ENCODE measurements at places on chromosomes 11 and 22.

GRCh38 chr11:110251836-110252235, 44.6 kb downstream of the RDX start:
- no peak for DNase-seq

DNA sequence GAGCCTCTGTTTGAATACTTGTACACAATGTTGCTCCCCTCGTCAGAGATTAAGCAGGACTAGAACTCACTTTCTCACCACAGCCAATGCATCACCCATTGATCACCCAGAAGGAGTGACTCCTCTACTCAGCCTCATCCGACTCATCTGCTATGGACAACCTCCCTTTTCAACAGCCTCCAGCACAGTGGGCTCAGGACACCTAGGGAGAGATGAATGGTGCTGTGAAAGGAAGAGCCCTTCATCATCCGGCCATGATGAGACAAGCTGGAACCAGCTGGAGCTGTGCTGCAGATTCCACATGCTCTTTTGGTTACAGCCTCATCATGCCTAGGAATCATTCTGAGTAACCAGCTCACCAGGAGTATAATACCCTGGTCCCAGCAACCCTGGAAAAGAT, 15.5 kb downstream of the C11orf91 start:
- no peak for DNase-seq

DNA sequence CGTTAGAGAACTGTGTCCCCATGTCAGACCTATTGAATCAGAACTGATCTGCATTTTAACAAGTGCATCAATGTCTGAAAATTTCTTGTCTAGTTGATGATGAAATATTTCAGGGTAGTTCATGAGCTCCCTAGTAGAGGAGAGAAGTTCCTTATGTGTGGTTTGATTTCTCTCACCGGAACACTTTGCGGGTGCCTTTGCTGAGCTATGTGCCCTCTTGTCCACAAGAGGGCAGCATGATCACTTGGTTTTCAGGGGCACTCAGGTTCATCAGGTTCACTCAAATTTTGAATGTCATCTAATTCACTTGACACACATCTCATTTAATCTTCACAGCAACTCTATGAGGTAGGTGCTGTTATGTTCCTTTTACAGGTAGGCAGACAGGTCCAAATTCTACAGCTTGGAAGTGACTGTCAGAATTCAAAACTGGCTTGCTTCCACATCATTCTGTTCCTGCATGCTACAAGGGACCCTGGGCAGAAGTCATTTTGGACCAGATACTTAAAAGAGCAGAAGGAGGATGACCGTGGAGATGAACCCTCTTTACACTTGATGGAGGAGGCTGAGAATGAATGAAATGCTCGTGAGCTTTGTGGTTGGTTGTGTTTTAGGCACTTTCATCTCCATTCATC, 55.6 kb downstream of the P4HA3 start:
- DNase-seq: no peak

- DNase-seq: no peak
These were observed 78.0 kb downstream of the DHCR7 start for GRCh38 chr11:71370020-71370747.

- DNase-seq: no peak
These were observed 23.6 kb upstream of the MUC5B start for GRCh38 chr11:1199241-1199750.

- no peak for DNase-seq
These were observed 12.6 kb downstream of the PPARA start for GRCh38 chr22:46162771-46163556.

- no peak for DNase-seq
These were observed 43.2 kb upstream of the CHKA start for GRCh38 chr11:68164437-68164836.

DNA sequence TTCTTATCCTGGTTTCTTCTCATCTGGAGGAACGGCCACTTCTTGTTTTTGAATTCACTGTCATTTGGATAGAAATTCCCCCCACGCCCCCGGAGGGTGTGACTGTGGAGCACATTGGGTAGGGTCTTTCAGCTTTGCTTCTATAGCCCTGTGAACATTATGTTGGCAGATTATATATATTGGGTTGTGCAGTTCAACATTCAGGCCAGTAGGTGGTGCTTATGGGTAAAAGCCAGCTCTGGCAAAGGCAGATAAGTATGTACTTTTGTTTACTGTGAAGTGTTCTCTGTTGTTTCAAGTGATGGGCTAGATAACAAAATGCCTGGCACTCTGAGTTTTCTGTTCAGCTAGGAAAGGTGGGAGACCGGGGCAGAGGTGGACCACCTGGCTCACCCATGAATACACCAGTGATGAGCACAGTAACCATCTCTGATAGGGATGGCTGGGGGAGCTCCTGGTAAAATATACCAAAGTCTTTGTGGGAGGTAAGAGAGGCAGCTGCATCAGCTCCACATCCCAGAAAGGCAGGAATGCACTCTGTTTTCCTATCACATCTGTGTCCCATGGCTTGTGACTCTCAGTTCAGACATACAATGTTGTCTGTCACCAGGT, 1348.2 kb upstream of the RAG2 start:
- no peak for DNase-seq

- no peak for DNase-seq
These were observed 311.6 kb downstream of the MIAT start for GRCh38 chr22:26968859-26969523.

GRCh38 chr22:20176421-20177085, 25.7 kb upstream of the CCDC188 start:
- DNase-seq: no peak

DNA sequence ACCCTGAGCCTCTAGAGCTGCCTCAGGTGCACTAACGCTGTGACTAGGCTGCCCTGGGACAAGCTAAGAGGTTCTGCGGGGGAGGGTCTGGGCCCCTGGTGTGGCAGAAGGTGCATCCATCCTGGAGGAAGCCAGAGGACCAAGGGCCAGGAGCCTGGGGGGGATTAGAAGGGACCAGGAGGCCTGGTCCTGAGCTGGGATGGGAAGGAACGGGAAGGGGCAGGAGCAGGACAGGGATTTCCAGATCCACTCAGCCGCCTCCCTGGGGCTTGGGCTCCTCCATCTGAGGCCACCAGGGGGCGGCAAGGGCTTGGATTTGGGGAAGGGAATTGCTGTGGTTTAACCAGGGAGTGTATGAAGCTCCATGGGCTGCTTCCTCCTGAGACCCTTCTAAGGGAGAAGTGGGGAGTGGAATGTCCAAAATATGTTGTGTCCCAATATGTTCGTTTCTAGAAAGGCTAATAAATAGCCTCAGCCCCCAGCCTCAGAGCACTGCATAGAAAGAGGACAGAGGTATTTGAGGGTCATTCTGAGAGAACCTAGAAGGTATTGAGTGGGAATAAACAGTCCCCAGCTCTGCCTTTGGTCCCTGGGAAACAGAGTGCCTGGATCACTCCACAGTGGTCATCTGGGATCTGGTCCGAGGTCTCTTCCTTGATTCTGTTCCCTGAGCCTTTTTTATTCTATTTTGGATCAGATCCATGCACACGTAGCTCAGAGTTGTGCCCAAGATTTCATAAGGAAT, 17.4 kb upstream of the PRAME start:
- DNase-seq: no peak
